ENCODE measurements at places on chromosomes 1 and 21.

DNA sequence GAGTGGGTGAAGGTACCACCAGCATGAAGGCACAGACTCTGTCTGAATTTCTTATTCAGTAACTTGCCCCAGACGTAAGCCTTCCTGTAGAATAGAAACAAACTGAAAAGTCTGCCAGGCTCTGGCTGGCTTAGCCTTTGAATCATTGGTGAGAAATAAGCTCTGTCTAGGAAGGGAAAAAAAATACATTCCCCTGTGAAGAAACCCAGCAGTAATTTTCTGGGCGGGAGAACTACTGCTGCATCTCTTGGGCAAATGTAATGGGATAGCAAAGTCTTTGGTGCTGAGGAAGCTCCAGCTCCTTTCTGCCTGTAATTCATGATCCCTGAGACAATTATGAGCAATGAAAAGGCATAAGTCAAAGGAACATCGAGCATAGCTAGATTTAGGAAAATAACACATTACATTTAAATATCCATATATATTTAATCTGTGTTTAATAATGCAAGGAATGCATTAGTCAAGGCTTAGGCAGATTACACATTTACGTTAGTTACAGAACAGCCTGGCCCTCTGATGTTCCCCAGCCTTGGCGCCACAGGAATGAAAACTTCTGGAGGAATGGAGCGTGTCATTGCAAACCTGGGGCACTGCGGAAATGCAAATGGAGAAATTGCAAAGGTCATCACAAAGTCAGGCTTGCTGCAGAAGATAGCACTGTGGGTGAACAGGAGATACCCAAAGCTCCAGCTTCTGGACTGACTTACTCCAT is 216.3 kb upstream of the CAMK1G start:
- DNase-seq: no peak

- no peak for DNase-seq
These were observed 112.0 kb upstream of the ADAMTS5 start for GRCh38 chr21:27078915-27079314.

DNA sequence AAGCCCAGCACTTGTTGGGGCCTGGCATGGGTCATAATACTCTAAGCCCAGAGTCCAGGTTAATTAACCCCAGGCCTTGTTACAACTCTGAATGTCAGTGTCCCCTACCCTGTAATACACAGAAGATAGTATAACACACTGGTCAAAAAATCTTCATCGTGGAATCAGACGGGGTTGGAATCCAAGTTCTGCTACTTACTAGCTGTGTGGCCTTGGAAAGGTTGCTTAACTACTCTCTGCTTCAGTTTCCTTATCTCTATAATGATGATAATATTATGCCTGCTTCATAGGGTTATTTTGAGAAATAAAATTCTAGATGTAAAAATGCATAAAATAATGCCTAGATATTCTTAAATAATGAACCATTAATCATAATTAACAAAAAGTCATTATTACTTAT is 77.8 kb upstream of the CTTNBP2NL start:
- DNase-seq: no peak

DNA sequence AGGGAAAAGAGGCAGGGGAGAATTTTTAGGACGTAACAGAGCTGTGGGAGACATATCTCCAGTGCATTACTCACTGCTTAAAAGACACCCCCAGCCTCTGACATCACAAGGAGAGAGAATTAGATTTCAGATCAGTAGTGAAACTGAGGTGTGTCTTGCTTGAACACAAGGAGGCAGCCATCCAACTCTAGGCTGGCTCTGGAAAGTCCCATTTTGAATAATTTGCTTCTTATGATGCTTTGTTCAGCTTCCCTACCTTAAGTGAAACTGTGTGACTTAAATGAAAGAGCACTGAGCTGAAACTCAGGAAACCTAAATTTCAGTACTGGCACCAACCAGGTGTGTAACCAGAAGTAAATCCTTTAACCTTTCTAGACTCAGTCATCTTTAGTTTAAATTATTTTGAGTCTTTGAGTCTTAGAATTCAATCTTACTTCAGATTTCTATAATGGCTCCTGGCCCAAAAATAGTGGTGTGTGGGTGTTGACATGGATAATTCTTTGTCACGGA is 251.6 kb upstream of the SGIP1 start:
- DNase-seq: peak; percentile 28

GRCh38 chr1:55617288-55617982 is 402.3 kb upstream of the USP24 start:
- no peak for DNase-seq

All from activated T-cell treated with anti-CD3 and anti-CD28 coated beads, Interleukin-2, amount 50 U/mL, for 1 hour (primary cell).